ENCODE measurements at places on chromosomes 3 and 15. TPM values are rescaled to one million over a fixed set of nuclear protein-coding genes. Genes with fewer than 3 reads are reported as not detected.

The SOX14 gene
- not detected for total RNA-seq

The SERPINI2 gene
- total RNA-seq = not detected

The FBXL2 gene
- 18.2 TPM for total RNA-seq

The IQCH gene
- total RNA-seq = 21.0 TPM

The BLM gene
- 35.2 TPM for total RNA-seq

- no peaks in the 10 kb centered on the region for H3K27me3 ChIP-seq
- H3K36me3 ChIP-seq = no peaks in the 10 kb centered on the region
- DNase-seq = no peak
- H3K27ac ChIP-seq = no peak within 1 kb of the TSS
- no peaks in the 10 kb centered on the region for H3K4me1 ChIP-seq
- no peak within 1 kb of the TSS for H3K4me3 ChIP-seq
Observed at GRCh38 chr3:48222616-48223513, at the start of gene CAMP. CAMP (plus strand) TSS chr3:48223495; CDS start chr3:48223512, 17 bp downstream.

GRCh38 chr15:58544756-58545155, 113.0 kb downstream of the LIPC start:
- no peaks in the 10 kb centered on the region for H3K4me1 ChIP-seq
- no peaks in the 10 kb centered on the region for H3K27me3 ChIP-seq
- no peak overlapping the region for H3K27ac ChIP-seq
- no peak overlapping the region for H3K4me3 ChIP-seq

DNA sequence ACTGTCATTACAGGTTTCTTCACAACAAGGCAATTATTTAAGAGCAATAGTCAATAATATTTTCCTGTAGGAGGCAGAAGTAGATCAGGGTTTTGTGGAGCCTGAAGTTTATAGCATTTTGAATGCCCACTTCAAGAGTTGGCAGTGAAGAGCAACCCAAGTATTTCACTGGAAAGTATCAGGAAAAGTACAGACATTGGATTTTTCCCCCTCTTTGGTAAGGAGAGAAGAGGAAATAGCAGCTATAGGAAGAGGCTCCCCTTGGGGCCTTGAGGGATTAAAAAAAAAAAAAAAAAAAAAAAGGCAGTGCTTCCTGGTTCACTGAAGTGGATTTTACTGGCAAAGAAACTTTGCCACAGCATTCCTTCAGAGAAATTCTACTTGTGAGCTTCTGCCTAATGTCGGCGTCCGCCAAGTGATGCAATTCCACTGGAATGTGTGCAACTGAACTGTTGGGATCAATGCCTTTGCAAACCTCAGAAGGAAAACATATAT, 5.7 kb upstream of the CNTN6 start:
- no peak overlapping the region for H3K4me3 ChIP-seq
- peak; percentile 36 for DNase-seq
- no peaks in the 10 kb centered on the region for H3K36me3 ChIP-seq
- H3K27me3 ChIP-seq = no peaks in the 10 kb centered on the region
- H3K4me1 ChIP-seq = peaks cover 3% of the 10 kb centered on the region
- no peak overlapping the region for H3K27ac ChIP-seq

- no peaks in the 10 kb centered on the region for H3K27me3 ChIP-seq
- DNase-seq = no peak
- no peaks in the 10 kb centered on the region for H3K36me3 ChIP-seq
- H3K27ac ChIP-seq = no peak overlapping the region
- H3K4me3 ChIP-seq = no peak overlapping the region
Observed at GRCh38 chr3:4994823-4995499, 15.7 kb downstream of the BHLHE40 start.

- H3K27ac ChIP-seq = no peak overlapping the region
- H3K4me1 ChIP-seq = no peaks in the 10 kb centered on the region
- no peaks in the 10 kb centered on the region for H3K36me3 ChIP-seq
Observed at GRCh38 chr3:186598108-186598784, 14.6 kb upstream of the AHSG start.

DNA sequence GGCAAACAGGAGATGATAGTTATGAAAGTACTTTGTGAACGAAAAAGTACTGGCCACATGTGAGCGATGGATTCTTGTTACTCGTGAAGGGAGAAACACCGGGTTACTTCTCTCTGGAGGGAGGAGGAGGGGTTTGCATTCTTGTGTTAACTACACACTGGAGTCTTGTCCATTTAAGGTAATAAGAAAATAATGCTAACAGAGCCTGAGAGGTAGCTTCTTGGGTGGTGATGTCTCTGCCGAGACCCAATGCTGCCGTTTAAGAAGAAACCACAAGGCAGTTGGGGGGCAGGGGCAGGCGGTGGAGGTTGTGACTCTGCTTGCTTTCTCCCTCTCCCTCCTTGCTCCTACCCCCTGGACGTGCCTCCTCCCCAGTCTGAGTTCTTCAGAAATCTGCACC, 100.9 kb upstream of the ROPN1 start:
- no peaks in the 10 kb centered on the region for H3K27me3 ChIP-seq
- peaks cover 5% of the 10 kb centered on the region for H3K4me1 ChIP-seq
- no peak for DNase-seq
- H3K36me3 ChIP-seq = no peaks in the 10 kb centered on the region
- no peak overlapping the region for H3K27ac ChIP-seq
- no peak overlapping the region for H3K4me3 ChIP-seq

GRCh38 chr15:85625166-85625830, 169.4 kb downstream of the KLHL25 start:
- no peak overlapping the region for H3K27ac ChIP-seq
- H3K4me3 ChIP-seq = no peak overlapping the region
- H3K4me1 ChIP-seq = peaks cover 20% of the 10 kb centered on the region
- DNase-seq = no peak
- H3K36me3 ChIP-seq = no peaks in the 10 kb centered on the region

DNA sequence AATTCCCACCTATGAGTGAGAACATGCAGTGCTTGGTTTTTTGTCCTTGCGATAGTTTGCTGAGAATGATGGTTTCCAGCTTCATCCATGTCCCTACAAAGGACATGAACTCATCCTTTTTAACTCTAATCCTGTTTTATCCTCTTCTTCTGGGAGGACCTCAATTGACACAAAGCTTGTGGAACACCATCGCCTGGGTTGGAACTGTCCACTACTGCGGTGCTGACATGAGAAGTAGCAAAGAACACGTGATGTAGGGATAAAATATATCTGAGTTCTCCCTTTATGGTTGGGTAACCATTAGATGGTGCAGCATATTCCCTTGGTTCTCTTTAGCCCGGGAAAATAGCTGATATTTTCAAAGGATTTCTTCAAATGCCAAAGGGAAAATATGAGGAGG, 105.3 kb upstream of the TOPAZ1 start:
- H3K36me3 ChIP-seq = no peaks in the 10 kb centered on the region
- no peak overlapping the region for H3K27ac ChIP-seq
- H3K4me3 ChIP-seq = no peak overlapping the region
- no peaks in the 10 kb centered on the region for H3K4me1 ChIP-seq

DNA sequence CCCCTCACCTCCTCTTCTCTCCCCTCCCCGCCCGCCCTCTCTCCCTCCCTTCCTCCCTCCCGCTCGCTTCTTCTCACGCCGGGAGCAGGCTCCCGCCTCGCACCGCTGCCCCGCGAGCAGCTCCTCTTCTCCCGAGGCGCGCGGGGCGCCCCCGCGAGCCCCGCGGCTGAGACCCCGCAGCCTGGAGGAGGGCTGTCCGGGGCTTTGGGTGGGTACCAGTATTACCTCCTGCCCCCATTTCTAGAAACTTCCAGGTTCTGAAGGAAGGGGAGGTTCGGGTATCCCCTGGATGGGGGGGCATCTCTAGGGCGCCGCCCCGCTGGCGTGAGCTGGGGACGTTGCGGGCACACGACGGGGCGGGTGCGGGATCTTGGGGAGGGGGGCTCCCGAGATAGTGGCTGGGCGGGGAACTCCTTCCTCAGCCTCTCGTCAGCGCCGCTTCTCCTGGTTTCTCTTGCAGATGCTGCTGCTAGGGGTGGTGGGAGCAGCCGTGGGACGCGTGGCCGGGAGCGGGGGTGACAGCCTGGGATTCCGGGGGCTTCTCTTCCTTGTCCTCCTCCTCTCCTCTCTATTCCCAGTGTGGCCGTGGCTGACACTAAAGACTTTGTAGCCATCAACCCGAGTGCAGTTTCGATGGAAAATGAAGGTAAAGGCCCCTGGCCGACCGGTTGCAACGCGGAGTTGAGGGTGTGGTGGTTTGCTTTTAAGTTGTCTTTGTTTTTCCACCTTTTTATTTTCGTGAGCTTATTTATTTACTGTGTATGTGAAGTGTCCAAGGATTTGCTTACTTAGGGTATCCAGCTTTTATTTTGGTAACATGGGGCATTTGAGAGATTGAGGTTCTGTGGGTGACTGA, 474 bp downstream of the ATP2C1 start:
- no peaks in the 10 kb centered on the region for H3K36me3 ChIP-seq
- H3K4me3 ChIP-seq = peak overlapping the region; percentile 86
- no peaks in the 10 kb centered on the region for H3K27me3 ChIP-seq
- peak; percentile 79 for DNase-seq

DNA sequence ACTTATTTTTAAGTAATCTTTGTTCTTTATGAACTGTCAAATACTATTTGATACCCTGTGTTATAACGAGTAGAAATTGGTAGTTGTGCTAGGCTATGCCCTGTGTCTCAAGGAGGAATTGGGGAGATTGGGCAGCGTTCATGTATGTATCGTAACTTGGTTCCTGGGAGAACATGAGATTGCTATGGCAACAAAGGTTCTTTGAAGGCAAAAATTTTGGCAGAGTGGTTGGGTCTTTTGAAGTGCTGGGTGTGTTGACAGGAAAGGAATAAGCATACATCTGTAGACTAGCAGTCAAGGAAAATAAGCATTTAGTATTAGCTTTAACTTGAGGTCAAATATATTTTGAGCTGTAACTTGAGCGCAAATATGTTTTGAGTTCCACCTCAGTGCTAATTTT, 45.3 kb downstream of the TCF12 start:
- H3K4me3 ChIP-seq = no peak overlapping the region
- no peak for DNase-seq
- peaks cover 38% of the 10 kb centered on the region for H3K4me1 ChIP-seq
- no peaks in the 10 kb centered on the region for H3K36me3 ChIP-seq
- peak overlapping the region; percentile 30 for H3K27ac ChIP-seq

GRCh38 chr15:65916664-65917406, 47.5 kb downstream of the RAB11A start:
- H3K4me3 ChIP-seq = no peak overlapping the region
- DNase-seq = peak; percentile 94
- H3K4me1 ChIP-seq = peaks cover 12% of the 10 kb centered on the region
- H3K36me3 ChIP-seq = no peaks in the 10 kb centered on the region

DNA sequence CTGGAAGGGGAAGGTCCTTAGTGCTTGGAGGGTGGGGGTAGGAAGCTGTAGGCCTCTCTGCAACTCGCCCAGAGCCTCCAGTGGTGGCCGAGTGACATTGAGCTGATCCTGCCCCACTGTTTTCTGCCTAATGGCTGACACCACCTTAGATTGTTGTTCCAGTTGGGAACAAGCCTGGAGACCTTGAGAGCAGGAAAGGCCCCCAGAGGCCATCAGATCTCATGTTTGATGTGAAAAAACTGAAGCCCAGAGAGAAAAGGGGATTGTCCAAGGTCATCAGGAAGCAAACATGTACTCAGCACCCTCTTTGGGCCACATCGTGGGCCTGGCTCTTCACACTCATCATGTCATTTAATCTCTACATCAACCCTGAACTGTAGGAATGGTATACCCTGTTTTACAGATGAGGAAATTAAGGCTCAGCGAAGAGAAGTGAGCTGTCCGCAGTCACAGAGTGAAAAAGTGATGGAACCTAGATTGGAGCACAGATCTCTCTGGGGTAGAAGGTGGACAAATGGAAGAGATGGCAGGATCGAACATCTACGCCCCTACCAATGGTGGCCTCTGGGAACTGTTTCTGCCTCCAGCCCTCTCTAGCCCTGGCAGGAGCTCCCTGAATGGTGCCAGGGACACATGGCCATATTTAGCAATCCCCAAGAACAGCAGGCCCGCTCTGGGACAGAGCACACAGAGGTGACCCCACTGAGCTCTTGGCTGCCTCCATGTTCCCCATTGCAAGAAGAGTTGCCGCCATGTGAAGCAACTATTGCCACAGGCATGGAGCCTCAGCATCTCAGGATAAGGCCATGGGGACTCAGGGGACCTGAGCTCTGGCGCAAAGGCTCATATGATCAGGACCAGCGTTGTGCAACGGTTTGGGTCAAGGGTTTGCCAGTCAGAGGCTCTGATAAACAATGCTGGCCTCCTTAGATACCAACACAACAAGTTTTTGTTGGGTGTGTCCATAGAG, 31.6 kb upstream of the TSEN2 start:
- H3K4me1 ChIP-seq = peaks cover 8% of the 10 kb centered on the region
- H3K27ac ChIP-seq = no peak overlapping the region
- DNase-seq = no peak
- no peaks in the 10 kb centered on the region for H3K27me3 ChIP-seq

- peaks cover 7% of the 10 kb centered on the region for H3K36me3 ChIP-seq
- no peak overlapping the region for H3K27ac ChIP-seq
- no peak overlapping the region for H3K4me3 ChIP-seq
- DNase-seq = no peak
- H3K27me3 ChIP-seq = no peaks in the 10 kb centered on the region
Observed at GRCh38 chr3:100173961-100174360, 59.7 kb upstream of the FILIP1L start.

DNA sequence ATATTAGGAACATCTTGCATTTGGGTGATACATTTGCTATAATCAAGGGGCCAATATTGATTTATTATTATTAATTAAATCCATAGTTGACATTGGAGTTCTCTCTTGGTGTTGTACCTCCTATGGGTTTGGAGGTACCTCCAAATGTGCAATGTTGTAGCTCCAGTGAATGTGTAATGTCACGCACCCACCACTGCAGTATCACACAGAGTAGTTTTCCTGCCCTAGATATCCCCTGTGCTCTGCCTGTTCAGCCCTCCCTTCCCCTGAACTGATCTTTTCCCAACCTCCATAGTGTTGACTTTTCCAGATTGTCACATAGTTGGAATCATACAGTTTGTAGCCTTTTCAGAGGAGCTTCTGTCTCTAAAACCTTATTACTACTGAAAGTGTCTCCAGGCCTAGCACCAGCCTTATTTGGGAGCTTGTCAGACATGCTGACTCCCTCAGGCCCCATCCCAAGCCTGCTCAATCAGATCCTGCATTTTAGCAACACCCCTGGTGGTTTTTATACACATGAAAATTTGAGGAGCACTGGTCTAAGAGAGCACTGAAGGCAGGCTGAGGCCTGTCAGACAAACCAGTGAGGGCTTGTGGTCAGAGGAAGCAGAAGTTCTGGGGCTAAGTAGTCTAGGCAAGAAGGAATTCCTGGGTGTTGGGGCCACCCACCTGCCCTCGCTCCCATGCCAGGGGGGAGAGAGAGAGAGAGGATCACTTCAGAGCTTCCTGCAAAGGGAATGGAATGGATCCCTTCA, 73.4 kb downstream of the SLC6A11 start:
- H3K36me3 ChIP-seq = no peaks in the 10 kb centered on the region
- H3K27ac ChIP-seq = no peak overlapping the region
- no peak overlapping the region for H3K4me3 ChIP-seq
- peaks cover 30% of the 10 kb centered on the region for H3K27me3 ChIP-seq

DNA sequence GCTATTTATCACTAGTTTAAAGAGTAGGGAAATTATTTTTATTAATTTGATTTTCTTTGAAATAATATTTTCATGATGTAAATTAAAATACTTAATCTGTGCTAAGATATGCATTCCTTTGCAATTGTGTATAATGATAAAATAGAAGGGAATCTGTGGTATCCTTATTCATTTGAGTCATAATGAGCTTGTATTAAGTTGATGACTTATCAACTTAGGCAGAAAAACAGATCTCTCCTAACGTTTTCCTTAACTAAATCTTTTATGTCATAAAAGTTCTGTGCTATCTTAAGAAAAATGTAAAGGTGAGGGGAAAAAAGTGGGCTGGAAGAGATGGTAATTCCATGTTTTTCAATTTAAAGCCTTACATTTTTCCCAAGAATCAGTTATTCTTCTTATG, 1.9 kb downstream of the FGF7 start:
- H3K27me3 ChIP-seq = no peaks in the 10 kb centered on the region
- no peak overlapping the region for H3K4me3 ChIP-seq
- no peak overlapping the region for H3K27ac ChIP-seq
- DNase-seq = no peak
- H3K36me3 ChIP-seq = no peaks in the 10 kb centered on the region
